Lung (tissue), 17 donors: ENCODE measurements at places on chromosomes 6 and 20.

DNA sequence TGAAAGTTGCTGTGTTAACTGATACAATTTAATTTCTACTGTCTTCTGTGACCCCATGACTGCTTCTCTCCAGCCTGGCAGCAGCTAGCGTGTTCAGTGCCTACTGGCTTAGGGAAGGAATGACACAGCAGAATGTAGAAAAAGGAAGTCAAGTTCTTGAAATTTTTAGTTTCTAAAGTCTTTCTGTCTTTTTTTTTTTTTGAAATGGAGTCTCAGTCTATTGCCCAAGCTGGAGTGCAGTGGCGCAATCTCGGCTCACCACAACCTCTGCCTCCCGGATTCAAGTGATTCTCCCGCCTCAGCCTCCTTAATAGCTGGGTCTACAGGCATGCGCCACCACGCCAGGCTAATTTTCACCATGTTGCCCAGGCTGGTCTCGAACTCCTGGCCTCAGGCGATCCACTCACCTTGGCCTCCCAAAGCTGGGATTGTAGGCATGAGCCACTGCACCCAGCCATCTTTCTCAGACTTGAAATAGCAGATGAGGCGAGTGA is 39.3 kb downstream of the PCNA start:
- no peak for DNase-seq
- H3K27ac ChIP-seq = no peak overlapping the region
- no peak overlapping the region for H3K4me3 ChIP-seq

- no peaks in the 10 kb centered on the region for H3K36me3 ChIP-seq
- no peak for DNase-seq
- no peak overlapping the region for H3K27ac ChIP-seq
- H3K4me1 ChIP-seq = peaks cover 12% of the 10 kb centered on the region
- H3K4me3 ChIP-seq = no peak overlapping the region
- no peaks in the 10 kb centered on the region for H3K27me3 ChIP-seq
Measured at GRCh38 chr6:7671076-7671475, 54.8 kb upstream of the BMP6 start.

DNA sequence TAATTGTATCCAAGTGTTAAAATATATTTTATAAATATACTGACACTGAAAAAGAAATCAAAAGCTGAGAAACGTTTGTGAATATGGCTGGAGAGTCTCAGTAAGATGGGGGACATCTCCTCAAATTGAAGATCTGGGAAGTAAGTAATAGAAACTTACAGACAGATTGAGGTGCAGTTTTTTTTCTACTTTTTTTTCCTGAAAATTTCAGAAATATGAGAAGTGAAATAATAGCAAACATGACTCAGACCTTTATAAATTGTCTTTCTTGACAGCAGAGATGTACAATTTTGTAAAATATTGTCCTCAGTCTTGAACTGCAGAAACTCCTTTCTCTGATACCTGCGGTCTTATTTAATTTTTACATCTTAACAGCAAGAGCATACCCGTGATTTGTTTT is 347.1 kb downstream of the UTRN start:
- H3K4me3 ChIP-seq = no peak overlapping the region
- no peaks in the 10 kb centered on the region for H3K27me3 ChIP-seq
- no peaks in the 10 kb centered on the region for H3K4me1 ChIP-seq
- no peaks in the 10 kb centered on the region for H3K36me3 ChIP-seq
- H3K27ac ChIP-seq = no peak overlapping the region
- DNase-seq = no peak

DNA sequence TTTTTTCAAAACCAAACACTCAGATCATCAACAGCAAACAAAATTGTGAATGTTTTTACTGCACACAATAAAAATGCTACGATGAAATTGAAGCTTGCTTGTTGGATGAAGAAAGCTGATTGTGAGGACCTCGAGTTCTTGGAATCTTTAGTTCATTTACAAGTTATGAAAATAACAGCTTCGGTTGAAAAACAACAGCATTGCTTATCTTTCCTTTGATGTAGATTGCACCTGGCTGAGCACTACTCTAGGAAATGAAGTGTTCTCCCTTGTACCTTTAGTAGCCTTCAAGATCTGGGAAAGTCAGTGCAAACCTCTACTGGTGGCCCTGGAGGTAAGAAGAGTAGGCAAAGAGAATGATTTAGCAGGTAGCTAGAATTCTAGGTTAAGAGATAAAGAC is 2.2 kb upstream of the HMGN3 start:
- no peaks in the 10 kb centered on the region for H3K27me3 ChIP-seq
- H3K4me3 ChIP-seq = no peak overlapping the region
- H3K27ac ChIP-seq = no peak overlapping the region
- no peaks in the 10 kb centered on the region for H3K36me3 ChIP-seq
- no peak for DNase-seq
- peaks cover 20% of the 10 kb centered on the region for H3K4me1 ChIP-seq

GRCh38 chr6:19665613-19665909 is 171.6 kb upstream of the ID4 start:
- H3K36me3 ChIP-seq = no peaks in the 10 kb centered on the region
- H3K4me1 ChIP-seq = peaks cover 12% of the 10 kb centered on the region
- no peak for DNase-seq

GRCh38 chr6:119328254-119328653 is 21.3 kb downstream of the MAN1A1 start:
- H3K4me3 ChIP-seq = no peak overlapping the region
- DNase-seq = no peak
- H3K4me1 ChIP-seq = peaks cover 15% of the 10 kb centered on the region
- H3K27me3 ChIP-seq = no peaks in the 10 kb centered on the region

- no peaks in the 10 kb centered on the region for H3K4me1 ChIP-seq
- no peaks in the 10 kb centered on the region for H3K27me3 ChIP-seq
- H3K36me3 ChIP-seq = no peaks in the 10 kb centered on the region
- H3K27ac ChIP-seq = no peak overlapping the region
- DNase-seq = no peak
Measured at GRCh38 chr6:148720897-148721296, 25.9 kb upstream of the UST start.

GRCh38 chr20:444862-445426 is 17.4 kb downstream of the TBC1D20 start:
- no peaks in the 10 kb centered on the region for H3K4me1 ChIP-seq
- peaks cover 20% of the 10 kb centered on the region for H3K36me3 ChIP-seq
- no peaks in the 10 kb centered on the region for H3K27me3 ChIP-seq
- DNase-seq = no peak
- no peak overlapping the region for H3K27ac ChIP-seq

GRCh38 chr6:126143761-126144251 is 157.5 kb downstream of the TRMT11 start:
- DNase-seq = peak; percentile 63
- no peaks in the 10 kb centered on the region for H3K27me3 ChIP-seq
- no peaks in the 10 kb centered on the region for H3K36me3 ChIP-seq
- no peak overlapping the region for H3K4me3 ChIP-seq
- peaks cover 1% of the 10 kb centered on the region for H3K4me1 ChIP-seq

GRCh38 chr6:73614802-73615201 is 39.0 kb downstream of the SLC17A5 start:
- H3K36me3 ChIP-seq = peaks cover 4% of the 10 kb centered on the region
- H3K4me3 ChIP-seq = no peak overlapping the region
- no peak overlapping the region for H3K27ac ChIP-seq
- no peaks in the 10 kb centered on the region for H3K4me1 ChIP-seq

- H3K27ac ChIP-seq = no peak overlapping the region
- H3K36me3 ChIP-seq = no peaks in the 10 kb centered on the region
- no peaks in the 10 kb centered on the region for H3K4me1 ChIP-seq
- DNase-seq = no peak
- no peaks in the 10 kb centered on the region for H3K27me3 ChIP-seq
Measured at GRCh38 chr6:135693811-135694370, 157.6 kb upstream of the PDE7B start.

- H3K27me3 ChIP-seq = no peaks in the 10 kb centered on the region
- DNase-seq = no peak
- H3K36me3 ChIP-seq = no peaks in the 10 kb centered on the region
- H3K27ac ChIP-seq = peak overlapping the region; percentile 51
- H3K4me1 ChIP-seq = peaks cover 9% of the 10 kb centered on the region
- peak overlapping the region; percentile 28 for H3K4me3 ChIP-seq
Measured at GRCh38 chr20:3168079-3168828, 5.1 kb downstream of the LZTS3 start.

DNA sequence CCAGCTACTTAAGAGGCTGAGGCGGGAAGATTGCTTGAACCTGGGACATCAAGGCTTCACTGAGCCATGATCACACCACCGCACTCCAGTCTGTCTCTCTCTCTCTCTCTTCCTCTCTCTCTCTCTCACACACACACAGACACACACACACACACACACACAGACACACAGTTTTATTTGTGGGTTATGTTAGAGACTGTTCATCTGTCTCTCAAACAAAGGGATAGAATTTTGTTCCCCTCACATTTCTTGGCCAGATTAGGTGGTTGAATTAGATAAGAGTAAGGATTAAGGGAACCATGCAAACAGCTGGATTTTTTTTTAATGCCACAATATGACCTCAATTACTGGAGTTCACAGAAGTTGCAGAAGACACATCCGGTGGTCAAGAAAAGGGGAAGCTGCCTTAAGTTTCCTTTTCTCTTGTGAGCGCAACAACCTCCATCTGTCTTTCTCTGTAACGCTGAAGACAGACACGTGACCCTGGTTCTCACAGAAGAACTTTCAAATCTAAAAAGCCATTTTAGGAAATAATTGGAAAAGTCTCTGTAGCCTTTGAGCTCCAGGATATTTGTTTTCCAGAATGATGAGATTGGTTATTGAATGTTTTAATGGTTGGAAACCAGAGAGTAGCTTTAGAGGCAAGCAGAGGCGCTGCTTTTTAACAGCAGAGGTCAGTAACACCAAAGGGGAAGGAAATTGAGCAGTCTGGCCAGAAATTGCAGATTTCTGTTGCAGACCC is 32.9 kb upstream of the LGSN start:
- H3K4me3 ChIP-seq = no peak overlapping the region
- DNase-seq = peak; percentile 56
- H3K36me3 ChIP-seq = no peaks in the 10 kb centered on the region
- no peaks in the 10 kb centered on the region for H3K27me3 ChIP-seq
- H3K27ac ChIP-seq = no peak overlapping the region

GRCh38 chr6:106620931-106621672 is 8.2 kb downstream of the RTN4IP1 start:
- H3K36me3 ChIP-seq = no peaks in the 10 kb centered on the region
- H3K4me3 ChIP-seq = no peak overlapping the region
- H3K27me3 ChIP-seq = no peaks in the 10 kb centered on the region
- DNase-seq = no peak
- no peak overlapping the region for H3K27ac ChIP-seq
- H3K4me1 ChIP-seq = no peaks in the 10 kb centered on the region

DNA sequence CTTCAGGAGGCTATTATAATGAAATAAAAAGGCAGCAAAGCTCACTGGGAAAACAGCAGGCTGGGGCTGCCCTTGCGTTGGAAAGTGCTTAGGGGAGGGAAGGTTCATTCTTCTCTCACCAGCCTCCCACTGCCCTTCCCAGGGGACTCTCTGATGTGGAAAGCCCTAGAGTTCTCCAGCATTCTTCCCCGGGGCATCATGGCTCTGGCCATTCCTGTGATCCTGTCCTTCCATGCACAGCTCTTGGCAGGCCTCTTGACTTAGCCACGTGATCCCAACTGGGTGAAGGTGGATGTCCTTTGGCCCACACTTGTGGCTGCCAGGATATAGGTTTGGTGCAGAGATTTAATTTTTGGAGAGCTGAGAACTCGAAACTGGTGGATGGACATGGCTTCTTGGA is 58.0 kb upstream of the ZNF831 start:
- no peaks in the 10 kb centered on the region for H3K4me1 ChIP-seq
- no peak overlapping the region for H3K27ac ChIP-seq
- no peak overlapping the region for H3K4me3 ChIP-seq
- DNase-seq = no peak
